ENCODE measurements at places on chromosomes 4 and X.
A peak's percentile ranks its signal among the peaks of the same experiment; 100 is the strongest.

DNA sequence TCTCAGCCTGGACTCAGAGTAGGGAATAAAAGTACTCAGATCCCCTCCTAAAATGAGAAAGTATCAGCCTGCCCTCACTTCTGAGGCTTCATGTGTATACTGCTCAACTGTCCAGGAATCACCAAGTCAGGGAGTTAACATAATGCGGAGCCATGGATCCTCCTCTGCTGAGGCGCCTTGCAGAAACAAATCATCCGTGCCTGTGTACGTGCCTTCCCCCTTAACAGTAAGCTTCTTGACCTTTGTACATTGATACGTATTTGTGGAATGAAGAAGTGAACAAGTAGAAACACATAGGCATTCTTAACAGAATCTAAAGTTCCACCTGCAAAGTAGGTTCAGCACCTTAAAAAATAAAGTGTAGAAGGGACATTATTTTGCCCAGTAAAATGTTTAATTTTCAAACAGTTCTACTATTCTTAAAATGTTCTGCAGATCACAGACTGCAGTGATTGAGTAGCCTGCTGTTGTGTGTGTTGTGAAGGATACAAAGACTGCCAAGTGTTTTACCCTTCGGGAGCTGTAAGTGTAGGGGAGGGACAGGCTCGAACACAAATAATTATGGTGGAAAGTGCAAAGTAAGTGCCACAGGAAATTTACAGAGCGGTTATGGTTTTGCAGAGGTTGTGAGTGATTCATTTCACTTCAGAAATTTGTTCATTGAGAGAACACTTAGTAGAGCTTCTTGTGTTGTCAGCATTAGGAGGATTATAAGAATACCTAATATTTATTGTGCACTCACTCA lies 61.9 kb downstream of the ARHGAP10 start:
- DNase-seq = no peak

GRCh38 chr4:601612-602558 lies 23.5 kb upstream of the PDE6B start:
- DNase-seq = no peak

DNA sequence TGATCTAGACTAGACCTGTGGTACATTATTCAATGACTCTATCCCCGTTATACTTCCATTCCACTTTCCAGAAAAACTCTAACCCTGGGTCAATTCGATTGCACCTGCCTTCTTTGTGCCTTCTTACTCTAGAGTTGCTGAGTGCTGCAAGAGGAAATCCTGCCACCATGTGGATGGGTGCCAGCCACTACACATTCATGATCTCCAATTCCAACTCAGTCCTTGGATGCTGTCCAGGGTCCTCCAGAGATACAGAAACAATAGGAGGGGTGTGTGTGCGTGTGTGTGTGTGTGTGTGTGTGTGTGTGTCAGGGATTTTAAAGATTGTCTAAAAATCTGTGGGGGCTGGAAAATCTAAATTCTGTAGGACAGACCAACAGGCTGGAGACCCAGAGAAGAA lies 42.9 kb upstream of the INTS6L start:
- peak; percentile 55 for DNase-seq

- no peak for DNase-seq
Observed at GRCh38 chr4:38456096-38456495, 207.9 kb upstream of the KLF3 start.

DNA sequence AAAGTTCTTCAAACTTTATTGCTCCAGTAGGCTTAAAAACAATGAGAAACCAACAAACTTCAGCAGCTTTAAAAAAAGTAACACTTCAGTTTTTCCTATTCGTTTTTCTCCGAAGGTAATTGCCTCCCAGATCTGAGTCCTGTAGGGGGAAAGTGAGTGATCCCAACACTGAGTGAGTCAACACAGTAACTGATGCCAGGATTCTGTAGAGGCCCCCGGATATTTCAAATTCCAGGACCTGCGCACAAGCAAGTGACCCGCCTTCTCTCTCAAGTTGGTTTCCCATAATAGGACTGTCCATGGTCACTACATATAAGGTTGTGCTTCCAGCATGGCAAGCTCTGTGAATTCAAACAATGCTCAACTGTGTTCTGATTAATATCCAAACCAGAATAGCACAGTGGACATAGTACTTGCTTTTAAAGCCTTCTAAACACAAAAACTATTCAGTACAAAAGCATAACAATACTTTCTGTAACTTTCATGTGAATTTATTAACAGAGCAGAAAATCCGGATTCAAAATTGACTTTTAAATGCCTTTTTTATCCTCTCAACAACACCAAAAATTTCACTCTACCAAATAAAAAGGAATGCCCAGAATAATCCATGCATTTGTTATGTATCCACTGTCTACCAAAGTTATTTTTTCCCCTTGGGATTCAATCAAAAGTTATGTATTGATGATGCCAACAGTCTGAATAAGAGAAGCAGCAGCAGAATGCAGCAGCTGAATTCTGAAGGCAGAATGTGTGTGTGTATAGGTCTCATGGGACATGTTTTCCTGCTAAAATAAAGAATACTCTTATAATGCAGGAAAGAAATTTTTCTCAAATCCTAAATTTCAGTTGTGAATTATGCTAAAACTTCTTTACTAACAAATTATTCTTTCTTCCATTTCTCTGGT lies at the start of gene DMD:
Gene DMD (minus strand): TSS at position 194 of the 905 bp plus-strand sequence. CDS start 237 bp downstream, outside the sequence.
- peak; percentile 20 for DNase-seq

DNA sequence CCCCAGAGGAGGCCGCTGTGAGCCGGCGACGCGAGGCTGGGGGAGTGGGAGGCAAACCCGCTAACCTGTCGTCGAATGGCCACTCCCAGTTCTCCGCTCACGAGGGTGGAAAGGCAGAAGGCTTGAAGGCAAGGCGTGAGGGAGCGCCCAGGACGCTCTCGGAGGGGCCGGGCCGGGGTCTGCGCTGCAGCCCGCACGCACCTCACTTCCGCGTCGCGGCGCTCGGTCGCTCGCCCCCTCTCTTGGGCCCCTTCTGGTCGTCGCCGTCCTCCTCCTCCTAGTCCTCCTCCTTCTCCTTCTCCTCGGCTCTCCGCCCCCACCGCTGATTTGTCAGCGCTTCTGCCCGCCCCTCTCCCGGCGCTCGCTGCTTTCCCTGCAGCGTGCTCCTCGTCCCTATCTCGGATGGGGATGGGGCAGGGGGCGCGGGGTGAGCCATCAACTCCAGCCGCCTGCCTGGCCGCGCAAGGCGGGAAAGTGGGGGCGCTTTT lies at the start of gene SNCA:
Gene SNCA (minus strand): TSS at position 265 of the 488 bp plus-strand sequence. CDS start 1,494 bp downstream, outside the sequence.
- peak; percentile 70 for DNase-seq

DNA sequence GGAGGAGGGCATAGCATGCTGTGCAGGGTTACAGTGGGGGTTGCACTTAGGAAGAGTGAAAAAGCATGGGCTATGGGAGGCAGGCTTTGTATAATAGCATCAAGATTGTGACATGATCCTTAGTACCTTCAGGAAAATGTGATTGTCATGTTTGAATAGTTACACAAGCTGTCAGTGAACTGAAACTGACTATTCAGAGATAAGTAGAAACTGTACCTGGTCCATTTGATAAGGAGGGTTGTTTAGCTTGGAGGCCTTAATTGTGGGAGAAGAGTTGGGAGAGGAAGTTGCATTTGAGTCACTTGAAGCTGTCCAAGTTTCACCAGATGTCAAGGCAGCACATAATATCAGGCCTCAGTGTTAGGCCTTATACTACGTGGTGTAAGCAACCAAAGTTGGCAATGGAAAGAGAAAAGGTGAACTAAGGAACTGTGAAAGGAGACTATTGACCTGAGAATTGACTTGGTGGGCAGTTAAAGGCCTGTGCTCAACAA lies 85.0 kb downstream of the TEX13C start:
- DNase-seq = no peak

DNA sequence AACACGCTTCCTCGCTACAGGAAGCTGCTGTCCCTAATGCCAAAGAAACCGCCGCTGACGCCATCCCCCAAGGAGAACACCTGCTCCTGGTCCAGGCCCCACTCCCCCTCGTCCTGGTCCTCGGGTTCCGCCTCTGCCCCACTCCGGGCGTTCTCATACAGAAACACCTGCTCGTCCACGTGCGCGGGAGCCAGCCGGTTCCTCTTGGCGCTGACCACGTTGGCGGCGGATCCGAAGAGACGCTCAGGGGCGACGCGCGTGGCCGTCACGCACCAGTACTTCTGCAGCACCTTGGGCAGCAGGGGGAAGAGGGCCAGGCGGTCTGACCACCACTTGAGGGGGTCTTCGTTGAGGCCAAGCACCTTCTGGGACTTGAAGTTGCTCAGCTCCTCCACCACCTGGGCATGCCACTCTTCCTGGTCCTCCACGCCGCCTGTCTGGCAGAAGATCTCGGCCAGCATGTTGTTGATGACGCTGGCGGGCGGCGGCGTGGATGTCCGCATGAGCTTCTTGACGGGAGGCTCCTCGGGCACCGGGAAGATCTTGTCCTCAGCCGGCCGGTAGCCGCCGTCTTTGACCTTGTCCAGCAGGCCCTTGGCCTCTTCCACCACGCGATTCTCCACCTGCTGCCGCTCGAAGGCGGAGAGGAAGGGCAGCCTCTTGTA lies 12.0 kb downstream of the DHRSX start:
- no peak for DNase-seq

- no peak for DNase-seq
Observed at GRCh38 chrX:74540635-74541249, 73.7 kb downstream of the RLIM start.

DNA sequence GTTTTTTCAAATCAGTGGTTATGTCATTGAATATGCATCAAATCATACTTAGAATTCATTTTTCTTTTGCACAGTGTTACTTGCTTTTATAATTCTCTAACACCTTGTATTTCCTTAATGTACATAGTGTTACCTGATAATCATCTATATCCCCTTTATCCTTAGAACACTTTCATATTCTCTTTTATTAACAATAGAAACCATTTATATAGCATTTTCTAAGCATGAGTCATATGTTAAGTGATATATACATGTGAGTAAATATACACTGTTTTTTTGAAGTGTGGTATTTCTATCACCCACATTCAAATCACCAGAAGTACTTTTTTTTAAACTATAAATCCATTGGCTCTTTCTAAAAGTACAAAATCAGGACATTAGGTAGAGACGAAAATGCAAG lies 15.3 kb downstream of the EPHA5 start:
- no peak for DNase-seq

GRCh38 chr4:122700178-122700725 lies 32.3 kb upstream of the BBS12 start:
- DNase-seq = no peak

GRCh38 chr4:119233191-119233590 lies 20.7 kb downstream of the USP53 start:
- DNase-seq = no peak

GRCh38 chrX:67780694-67781109 lies 236.9 kb downstream of the AR start:
- peak; percentile 24 for DNase-seq

- DNase-seq = no peak
Observed at GRCh38 chr4:155444721-155445120, 68.0 kb upstream of the MAP9 start.

DNA sequence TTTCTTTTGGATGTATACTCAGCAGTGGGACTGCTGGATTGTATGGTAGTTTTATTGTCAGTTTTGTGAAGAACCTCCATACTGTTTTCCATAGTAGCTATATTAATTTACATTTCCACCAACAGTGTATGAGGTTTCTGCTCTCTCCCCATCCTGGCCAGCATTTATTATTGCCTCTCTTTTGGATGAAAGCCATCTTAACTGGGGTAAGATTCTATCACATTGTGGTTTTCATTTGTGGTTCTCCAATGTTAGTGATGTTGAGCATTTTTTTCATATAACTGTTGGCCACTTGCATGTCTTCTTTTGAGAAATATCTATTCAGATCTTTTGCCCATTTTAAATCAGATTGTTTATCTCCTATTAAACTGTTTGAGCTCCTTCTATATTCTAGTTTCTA lies 27.6 kb downstream of the QRFPR start:
- no peak for DNase-seq

DNA sequence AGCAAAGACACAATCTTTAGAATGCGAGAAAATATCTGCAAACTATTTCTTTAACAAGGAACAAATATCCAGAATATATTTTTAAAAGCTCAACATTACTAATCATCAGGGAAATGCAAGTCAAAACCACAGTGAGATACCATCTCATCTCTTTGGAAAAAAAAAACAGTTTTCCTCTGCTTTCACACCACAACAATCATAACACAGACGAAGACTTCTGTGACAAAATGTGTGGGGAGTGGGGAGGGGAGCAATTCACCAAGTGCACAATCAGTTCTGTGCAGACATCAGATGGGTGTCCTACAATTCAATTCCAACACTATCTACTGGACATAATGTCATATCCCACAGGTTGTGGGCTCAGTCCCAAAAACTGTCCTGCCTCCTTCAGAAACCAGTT lies 293.2 kb upstream of the SLC7A11 start:
- DNase-seq = no peak

DNA sequence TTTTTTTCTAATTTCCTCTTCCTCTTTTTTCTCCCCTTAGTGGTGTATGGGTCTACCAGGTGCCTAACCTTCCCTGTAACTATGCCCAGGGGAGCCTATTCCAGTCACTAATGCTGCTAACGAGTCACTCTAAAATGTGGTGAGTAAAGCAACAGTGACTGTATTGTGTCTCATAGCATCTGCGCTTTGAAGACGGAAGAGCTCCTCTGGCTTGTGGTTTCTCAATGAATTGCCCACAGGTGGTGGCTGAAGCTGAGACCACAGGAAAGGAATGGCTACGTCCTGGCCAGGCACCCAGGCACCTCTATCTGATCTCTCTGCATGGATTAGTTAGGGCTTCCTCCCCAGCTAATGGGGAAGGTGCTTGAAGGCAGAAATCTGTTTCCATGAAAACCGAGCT lies 763.5 kb upstream of the FRG1 start:
- no peak for DNase-seq
